ENCODE measurements at places on chromosomes 12 and 14. TPM values are rescaled to one million over a fixed set of nuclear protein-coding genes. Genes with fewer than 3 reads are reported as not detected.

Gene VIPAS39
- total RNA-seq, result 21.9 TPM

Gene GALNT4
- 6.0 TPM for total RNA-seq

Gene SLC38A4
- total RNA-seq, result 2.3 TPM

Gene TC2N
- total RNA-seq, result 10.7 TPM

Gene FAM161B
- total RNA-seq, result 13.8 TPM

Gene MGP
- 280 TPM for total RNA-seq

Gene KRT6C
- not detected for total RNA-seq

Gene ZBTB42
- 2.3 TPM for total RNA-seq

Gene LRTM2
- total RNA-seq, result 3.2 TPM

Gene ESRRB
- 1.5 TPM for total RNA-seq

Gene HOXC4
- 10.0 TPM for total RNA-seq

Gene KLC1
- 300 TPM for total RNA-seq

Gene PMEL
- 8.8 TPM for total RNA-seq

Gene GALNT9
- total RNA-seq, result 9.5 TPM

Gene PLA2G1B
- 0.72 TPM for total RNA-seq

Gene RPL10L
- not detected for total RNA-seq

Gene KRT77
- 0.10 TPM for total RNA-seq

Gene TAS2R20
- 3.4 TPM for total RNA-seq

Gene TEX22
- 1.0 TPM for total RNA-seq

All from spinal cord (tissue), 10 donors.